Stimulated activated CD4-positive, alpha-beta T cell treated with anti-CD3 and anti-CD28 coated beads, Interleukin-4, amount 100 ng/mL, for 1 hour (primary cell): ENCODE measurements at places on chromosomes 2 and 18.

GRCh38 chr18:42536442-42536841 is 579.0 kb downstream of the RIT2 start:
- no peak for DNase-seq

GRCh38 chr2:99863903-99864270 is 278.5 kb downstream of the AFF3 start:
- DNase-seq: no peak

DNA sequence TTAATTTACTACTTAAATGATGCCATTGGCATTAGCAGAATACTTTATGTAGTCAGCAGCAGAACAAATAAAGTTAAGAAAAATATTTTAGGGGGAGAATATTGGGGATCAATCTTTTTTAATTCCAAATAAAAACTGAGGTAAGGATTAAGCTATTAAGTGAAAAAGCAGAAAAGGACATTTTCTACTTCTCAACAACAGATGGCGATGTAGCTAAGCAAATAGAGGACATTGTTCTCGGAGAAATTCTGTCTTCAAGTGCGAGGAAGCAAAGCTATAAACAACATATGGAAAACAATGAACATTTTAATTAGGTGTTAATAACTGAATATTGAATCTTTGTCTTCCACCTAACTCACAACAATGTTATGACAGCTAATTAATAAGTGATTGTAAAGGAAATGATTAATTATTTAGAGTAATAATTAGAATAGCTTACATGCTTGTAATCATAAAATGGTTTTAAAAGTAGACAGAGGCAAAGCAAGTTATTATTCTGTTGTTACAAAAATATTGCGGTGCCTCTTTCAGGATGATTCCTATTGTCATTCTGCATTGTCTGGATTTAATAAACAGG is 32.9 kb upstream of the CCDC93 start:
- no peak for DNase-seq

DNA sequence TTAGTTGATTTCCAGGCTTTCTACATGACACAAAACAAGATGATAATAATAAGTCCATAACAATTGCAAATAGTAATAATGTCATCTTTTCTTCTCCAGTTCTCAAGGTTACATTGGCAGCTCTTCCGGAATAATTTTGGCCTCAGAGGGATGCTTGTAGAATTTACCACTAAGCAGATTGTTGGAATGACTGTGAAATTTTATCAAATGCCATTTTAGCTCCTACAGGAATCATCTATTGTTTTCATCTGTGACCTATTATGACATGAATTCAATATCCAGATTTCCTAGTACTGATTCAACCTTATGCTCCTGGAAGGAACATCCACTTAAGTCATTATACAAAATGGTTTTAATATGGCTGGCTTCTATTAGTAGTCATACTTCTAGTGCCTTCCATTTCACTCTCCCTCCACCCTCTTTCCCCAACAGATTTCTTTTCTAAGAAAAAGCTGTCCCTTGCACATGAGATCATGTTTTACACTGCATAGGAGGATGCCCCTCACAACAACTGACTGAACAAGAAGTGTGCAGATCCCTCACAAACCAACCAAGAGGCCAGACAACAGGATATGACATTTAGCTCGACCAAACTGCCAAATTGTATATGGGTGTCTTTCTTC is 200.0 kb downstream of the DNER start:
- DNase-seq: no peak

GRCh38 chr18:331221-331821 is 63.5 kb upstream of the THOC1 start:
- no peak for DNase-seq

DNA sequence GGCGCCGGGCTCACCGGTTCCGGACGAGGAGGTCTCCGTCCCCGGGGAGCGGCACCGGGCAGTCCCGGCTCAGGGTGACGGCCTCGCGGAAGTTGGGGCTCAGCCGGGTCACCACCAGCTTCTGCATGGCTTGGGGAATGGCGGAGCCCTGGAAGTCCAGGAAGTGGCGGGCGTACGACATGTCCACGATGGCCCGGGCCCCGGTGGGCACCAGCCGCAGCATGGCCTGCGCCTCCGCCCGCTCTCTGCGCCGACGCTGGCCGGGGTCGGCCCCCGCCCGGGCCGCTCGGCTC is 157 bp downstream of the PTGR3 start:
- peak; percentile 42 for DNase-seq

DNA sequence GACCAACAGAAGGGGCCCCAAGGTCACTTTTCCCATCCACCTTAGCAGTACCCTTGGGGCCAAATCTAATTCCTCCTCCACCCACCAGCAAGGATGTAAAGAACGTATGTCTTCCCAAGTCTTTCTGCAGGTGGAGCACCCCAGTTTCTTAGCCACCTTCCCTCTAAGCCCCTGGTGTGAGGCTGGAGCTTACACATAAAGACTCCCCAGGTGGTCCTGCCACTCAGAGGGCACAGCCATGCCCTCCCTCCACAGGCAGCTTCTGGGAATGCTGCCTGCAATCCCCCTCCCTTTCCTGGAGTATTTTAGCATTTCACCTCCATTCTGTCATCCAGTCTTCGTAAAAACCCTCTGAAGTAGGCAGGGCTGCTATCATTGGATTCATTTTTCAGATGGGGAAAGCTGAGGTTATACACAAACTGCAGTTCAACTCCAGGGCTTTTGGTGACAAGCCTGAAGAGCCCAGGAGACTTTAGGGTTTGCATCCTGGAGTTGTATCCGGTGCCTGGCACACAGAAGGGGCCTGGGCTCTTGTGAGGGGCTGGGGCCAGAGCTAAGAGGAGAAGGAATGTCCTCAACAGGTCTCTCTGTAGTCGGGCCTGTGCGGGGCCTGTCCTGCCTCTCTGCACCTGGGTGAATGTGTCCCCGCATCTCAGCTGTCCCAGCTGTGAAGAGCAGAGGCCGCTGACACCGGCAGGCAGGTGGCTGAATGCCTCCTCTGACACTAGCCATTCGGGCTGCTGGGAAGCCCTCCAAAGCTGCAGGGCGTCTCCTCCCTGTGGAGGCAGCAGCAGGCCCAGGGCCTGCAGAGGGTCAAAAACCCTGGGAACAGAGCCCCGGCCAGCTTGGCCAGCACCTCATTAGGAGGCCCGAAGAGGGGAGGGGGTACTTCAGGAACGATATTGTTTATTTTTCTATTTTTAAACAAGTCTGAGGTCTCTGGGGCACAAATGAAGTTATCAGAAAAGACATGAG is 27.6 kb downstream of the CIB4 start:
- DNase-seq: no peak

DNA sequence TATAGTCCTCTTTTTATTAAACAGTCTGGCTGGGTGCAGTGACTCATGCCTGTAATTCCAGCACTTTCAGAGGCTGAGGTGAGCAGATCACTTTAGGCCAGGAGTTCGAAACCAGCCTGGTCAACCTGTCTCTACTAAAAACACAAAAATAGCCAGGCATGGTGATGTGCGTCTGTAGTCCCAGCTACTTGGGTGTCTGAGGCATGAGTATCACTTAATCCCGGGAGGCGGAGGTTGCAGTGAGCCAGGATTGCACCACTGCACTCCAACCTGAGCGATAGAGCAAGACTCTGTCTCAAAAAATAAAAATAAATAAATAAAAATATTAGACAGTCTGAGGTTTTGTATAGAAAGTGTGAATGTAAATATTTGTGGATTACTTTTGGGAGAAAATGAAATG is 17.8 kb downstream of the XRCC5 start:
- DNase-seq: no peak
